Activated naive CD4-positive, alpha-beta T cell treated with anti-CD3 and anti-CD28 coated beads, Interleukin-2, amount 50 U/mL, for 16 hours (primary cell): ENCODE measurements at places on chromosomes 7 and 10.
A peak's percentile ranks its signal among the peaks of the same experiment; 100 is the strongest.

GRCh38 chr10:81978238-81978637, 103.2 kb downstream of the NRG3 start:
- DNase-seq: no peak

DNA sequence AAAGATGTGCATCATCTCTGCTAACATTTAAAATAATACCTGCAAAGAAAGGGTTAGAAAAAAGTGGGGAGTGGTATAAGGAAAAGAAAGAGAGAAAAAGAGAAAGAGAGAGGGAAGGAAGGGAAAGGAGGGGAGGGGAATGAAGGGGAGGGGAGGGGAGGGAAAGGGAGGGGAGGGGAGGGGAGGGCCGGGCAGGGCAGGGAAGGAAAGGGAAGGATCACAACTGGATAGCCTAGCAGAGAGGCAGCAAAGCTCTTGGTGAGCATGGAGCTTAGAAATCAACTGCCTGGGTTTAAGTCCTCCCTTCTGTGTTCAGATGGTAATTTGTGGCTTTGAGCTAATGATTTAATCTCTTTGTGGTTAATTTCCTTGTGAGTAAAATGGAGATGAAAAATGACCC, 5.4 kb upstream of the FAM237B start:
- DNase-seq: no peak

DNA sequence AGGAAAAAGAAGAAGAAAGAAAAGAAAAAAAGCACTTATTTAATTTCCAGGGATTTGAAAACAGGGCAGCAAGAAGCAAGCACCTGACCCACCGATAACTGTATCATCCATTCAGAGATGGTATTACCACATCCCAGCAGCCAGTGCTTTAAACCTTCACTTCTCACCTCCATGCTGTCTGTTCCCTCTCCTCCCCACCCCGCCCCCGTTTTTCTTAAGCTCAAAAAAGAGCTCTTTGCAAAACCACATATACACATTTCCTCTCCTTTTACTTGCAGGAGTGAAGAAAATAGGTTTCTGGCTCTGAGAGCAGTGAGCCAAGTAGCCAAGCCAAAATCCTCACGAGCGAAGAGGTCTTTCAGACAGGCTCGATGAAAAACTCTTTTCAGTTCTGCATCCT, 2.2 kb downstream of the STOX1 start:
- DNase-seq: no peak

- DNase-seq: no peak
These were observed 10.7 kb upstream of the UCN3 start for GRCh38 chr10:5354068-5354467.

DNA sequence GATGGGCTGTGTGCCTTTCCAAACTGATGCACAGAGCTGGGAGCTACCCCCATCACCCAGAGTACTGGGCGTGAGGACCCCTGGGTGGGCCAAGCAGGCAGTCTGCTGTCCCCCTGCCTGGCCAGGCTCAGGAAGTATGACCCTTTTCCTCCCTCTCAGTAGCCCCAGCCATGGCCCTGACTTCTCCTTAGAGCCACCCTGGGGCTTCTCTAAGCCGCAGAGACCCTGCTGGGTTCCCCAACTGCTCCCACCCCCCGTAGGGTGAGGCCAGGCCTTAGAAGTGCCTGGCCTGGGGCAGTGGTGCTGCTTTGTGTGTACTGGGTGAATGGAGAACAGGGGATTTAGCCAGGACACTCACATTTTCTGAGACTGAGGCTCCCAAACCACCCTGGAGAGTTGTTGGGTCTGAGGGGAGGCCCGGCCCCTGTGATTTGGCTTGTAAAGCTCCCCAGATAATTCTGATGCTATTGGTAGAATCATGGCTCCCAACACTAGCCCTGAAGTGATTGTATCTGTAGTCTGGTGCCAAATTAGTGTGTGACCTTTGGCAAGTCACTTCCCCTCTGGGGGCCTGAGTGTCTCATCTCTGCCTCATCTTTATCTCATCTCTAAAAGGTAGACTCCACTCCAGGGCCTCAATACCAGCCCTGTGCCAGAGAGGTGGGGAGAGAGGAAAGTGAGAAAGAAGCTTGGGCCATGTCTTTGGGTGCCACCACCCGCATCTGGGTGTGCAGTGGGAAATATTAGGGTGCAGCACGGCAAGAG, 99.7 kb upstream of the PPIF start:
- no peak for DNase-seq

GRCh38 chr10:131452926-131453720, 141.6 kb upstream of the TCERG1L start:
- DNase-seq: no peak

DNA sequence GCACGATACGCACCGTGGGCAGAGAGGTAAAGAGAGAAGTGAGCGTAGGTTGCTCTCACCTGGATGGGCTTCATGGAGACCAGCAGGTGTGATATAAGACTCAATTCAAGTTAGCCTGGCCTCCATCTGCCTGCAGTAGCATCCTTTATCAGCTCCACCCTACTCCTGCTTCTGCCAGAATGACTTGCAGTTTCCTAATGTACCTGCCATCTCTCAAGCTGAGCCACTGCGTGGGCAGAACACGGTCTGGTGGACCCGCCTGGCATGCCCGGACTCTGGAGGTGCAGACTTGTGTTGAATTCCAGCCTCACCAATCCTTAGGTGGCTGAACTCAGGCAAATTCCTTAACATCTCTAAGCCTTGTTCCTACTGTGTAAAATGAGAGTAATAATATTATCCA, 64.3 kb downstream of the STEAP1B start:
- DNase-seq: no peak

DNA sequence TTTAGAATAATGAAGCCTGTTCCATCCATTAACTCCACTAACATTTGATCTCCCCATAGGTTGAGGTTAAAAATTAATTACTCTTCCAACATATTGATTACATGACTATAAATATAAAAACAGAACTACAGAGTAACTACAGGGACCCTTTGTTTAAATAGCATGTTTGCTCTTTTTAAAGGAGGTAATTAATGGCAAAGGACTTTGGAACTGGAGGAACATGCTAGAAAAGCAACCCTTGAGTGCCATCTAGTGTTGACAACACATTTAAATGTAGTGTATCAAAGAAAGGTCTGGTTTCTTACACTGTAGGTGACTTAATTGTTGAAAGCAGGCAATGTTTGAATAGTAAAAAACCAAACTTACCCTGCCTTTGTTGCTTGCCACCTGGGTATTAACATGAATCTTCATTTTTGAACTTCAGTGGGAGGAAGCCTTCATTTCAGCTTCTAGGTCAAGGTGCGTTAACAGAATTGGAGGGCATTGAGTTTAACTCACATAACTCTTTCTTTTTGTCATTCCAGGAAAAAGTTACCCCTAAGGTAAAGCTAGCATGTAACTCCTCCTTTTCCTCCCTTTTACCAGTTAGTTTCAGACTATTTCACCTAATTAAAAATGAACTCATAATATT, 52.6 kb upstream of the CAPZA2 start:
- DNase-seq: no peak

DNA sequence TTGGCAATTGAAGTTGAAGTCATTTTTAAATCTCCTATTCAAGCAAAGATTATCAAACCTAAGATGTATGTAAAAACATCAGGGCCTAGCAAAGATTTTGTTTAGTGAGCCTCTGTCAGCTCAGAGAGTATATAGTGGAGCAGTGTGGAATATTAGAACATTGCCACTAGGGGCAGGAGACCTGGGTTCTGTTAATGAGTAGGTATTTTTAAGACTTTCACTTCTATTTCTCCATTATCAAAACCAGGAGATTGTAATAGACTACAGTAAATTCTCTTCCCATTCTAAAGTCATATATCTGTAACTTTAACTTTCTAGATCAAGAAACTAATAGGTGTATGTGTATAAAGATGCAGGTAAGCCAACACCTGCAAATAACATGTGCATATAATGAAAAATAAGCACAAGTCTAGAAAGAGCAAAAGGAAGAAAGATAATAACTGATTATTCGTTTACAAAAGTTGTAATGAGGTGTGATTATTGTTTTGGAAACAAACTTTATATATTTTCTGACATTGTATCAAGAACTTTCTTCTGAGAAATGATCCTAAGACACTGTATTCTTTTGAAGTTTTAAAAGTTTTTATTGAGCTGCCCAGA, 64.4 kb downstream of the KCND2 start:
- DNase-seq: no peak

DNA sequence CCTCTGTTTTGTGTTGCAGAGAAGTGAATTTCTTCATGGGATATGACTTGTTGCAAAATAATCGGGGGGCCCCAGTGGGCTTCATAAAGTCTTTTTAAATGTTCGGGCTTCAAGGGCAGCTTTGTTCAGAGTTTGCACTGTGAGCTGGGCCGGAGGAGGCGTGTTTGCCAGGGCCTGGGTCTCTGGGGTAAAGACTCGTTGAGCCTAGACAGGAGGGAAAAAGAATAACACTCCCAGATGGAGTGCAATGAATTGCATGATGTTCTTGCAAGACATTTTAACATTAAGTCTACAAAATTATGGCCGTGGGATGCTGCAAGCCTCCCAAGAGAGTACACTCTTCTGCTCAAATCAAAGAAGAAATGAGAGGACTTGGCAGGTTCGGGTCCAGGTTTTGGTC, 23.6 kb downstream of the BMPER start:
- no peak for DNase-seq

- DNase-seq: no peak
These were observed 36.7 kb downstream of the CSGALNACT2 start for GRCh38 chr10:43174969-43175368.

GRCh38 chr7:112866424-112866823, 76.2 kb upstream of the TMEM168 start:
- no peak for DNase-seq

- DNase-seq: no peak
These were observed 9.2 kb upstream of the GRB10 start for GRCh38 chr7:50791938-50792341.

DNA sequence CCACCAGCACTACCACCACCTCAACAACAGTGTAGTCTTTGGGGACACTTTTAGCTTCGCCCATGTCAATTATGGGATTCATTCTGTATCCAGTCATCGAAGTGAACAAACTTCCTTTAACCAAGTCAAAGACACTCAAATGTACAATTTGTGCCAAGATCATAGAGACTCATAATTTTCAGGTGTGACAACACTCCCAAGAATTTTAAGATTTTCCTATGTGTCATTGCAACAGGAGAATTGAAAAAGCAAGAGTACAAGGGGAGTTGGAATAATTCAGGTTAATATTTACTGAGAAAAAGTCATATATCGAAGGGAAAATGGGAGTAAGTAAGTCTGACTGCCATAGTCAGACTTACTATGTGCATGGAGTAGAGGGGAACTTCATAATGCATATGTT, 26.2 kb downstream of the PON1 start:
- no peak for DNase-seq

DNA sequence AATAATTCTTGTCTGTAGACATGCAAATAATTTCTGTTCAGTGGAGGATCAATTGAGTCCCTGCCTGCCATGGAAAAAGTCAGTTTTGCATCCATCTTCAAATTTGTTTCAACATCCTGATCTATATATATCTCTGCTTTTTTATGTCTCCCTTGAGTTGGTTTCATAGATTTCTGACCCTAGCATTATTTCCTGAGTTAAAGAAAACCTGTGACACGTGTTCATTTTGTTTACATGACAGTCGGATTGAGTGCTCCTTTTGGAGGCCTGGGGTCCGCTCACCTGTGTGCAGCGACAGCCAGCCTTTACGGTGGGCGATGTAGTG, 674 bp downstream of the MRPS24 start:
- no peak for DNase-seq

- DNase-seq: no peak
These were observed 237.2 kb downstream of the TCF7L2 start for GRCh38 chr10:113187063-113187777.

DNA sequence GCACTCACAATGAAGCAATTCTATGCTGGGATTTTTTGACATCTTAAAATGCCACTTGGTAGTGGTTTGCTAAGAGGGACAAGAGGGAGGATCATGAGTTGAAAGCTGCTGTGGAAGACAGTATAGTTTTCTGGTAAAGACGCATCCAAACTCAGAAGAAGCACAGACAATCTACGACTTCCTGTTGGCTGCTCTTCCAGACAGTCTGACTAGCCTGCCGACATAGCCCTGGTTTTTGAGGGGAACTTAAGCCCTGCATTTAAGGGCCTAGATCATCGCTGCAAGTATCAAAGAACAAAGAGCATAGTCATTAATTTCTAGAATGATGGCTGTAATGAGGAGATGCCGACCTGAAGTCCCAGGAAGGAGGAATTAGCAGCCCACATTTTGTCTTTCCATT, 99.9 kb upstream of the IKZF1 start:
- no peak for DNase-seq

- DNase-seq: peak; percentile 17
These were observed 411 bp downstream of the BCCIP start for GRCh38 chr10:125823663-125824251.

GRCh38 chr10:77511498-77512218, 126.0 kb downstream of the KCNMA1 start:
- DNase-seq: no peak

DNA sequence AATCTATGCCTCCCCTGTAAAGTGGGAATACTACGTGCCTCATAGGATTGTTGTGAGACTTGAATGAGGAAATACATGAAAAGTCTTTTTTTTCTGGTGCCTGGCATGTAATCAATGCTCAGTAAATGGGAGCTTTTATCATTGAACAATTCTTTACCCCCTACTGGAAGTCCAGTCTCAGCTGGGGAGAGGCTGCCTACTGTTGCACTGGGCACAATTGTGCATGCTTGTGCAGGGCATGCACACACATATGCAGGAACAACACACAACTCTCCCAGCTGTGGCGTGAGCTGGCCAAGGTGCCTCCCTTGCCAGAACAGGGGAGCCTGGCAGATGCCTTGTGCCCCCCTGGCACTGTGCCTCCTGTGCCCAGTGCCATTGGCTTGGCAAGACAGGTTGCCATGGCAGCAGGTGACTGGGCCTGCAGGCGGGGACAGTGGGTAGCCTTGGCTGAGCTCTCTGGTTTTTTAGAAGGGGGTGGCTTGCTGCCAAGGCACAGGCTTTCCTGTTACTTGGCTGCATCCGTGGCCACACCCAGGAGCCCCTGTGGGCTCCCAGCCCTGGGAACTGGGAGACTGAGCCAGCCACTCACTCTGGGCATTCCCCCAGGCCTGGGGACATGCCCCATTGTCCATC, 16.1 kb upstream of the PALD1 start:
- no peak for DNase-seq

GRCh38 chr7:131583430-131583829, 27.0 kb upstream of the PODXL start:
- DNase-seq: no peak

GRCh38 chr10:93342366-93342765, 139.8 kb downstream of the MYOF start:
- no peak for DNase-seq

DNA sequence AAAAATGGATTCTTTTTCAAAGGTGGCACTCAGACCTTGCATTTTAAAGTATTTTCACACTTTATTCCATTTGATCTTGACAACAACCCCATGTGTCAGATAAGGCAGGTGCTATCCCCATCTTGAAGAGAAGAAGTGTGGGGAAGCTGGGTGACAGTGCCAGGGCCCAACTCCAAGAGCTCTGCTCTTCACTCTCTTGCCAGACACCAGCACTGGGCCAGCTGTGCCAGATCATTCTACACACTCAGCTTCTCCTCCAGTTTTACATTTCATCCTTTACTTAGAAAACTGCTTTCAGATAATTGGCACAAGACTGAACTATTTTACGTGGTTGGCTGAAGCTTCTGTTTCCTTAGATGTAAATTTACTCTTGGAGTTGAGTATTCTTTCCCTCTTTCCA, 64.4 kb downstream of the ENO4 start:
- no peak for DNase-seq

- no peak for DNase-seq
These were observed 489.8 kb downstream of the RPS24 start for GRCh38 chr10:78523453-78523852.
